Bone marrow (tissue), 2 donors: ENCODE measurements at places on chromosomes 1 and 21.

DNA sequence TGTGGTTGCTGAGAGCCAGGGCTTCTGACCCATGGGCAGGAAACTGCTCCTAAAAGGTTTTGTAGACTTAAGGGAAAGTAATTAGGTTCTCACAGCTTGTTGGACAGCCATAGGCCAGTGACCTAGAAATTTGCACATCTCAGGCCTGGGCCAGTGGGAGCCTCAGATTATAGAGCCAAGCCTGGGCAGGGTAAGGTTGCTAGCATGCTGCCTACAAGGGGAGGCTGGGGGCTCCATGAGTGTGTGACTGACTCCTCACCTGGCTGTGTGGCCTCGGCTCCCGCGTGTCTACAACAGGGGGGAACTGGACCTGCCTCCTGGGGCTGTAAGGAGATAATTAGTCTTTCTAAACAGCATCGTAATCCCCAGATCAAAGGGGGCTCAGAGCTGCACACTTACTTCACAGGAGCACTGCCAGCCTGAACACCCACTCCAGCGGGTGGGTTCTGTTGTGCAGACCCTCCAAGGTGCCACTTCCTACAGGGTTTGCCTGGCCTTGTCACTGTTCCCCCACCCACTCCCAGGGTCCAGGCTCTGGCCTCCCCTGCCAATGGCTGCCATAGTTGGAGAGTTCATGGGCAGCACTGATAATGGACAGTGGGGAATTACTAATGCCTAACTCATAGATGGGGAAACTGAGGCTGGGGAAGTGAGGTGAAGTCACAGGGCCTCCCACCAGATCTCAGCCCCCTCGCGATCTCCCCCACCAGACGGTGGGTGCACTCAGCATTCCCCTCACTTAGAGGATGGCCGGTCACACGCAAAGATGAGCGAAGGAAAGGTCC, 230.4 kb upstream of the TMEM51 start:
- no peak for DNase-seq

DNA sequence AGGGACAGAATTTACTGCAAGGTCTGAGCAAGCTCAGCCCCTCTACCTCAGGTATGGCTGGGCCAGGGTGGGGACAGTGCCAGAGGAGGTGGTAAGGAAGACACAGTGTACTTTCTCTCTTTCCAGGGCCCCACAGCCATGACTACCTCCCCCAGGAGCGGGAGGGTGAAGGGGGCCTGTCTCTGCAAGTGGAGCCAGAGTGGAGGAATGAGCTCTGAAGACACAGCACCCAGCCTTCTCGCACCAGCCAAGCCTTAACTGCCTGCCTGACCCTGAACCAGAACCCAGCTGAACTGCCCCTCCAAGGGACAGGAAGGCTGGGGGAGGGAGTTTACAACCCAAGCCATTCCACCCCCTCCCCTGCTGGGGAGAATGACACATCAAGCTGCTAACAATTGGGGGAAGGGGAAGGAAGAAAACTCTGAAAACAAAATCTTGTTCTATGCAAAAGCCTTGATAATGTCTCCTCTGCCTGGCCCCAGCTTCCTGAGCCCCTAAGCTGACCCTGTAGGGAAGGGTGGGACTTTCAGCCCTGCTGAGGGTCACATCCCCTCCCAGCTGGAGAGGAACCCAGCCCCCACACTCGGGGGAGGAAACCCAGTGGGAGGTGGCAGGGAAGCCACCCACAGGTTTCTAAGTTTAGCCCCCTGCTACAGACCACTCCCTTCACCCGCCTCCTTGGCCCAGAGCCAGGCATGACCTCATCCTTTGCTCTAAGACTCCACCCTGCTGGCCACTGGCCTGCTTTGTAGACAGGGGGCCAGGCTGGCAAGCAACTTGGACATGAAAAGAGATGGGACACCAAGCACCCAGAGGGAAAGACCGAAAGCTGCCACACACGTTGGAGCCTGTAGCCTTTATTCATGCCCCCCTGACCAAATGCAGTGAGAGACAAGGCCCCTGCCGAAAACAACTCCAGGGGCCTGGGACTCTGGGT, 6.4 kb downstream of the RHOC start:
- DNase-seq: peak; percentile 98

- DNase-seq: no peak
Observed at GRCh38 chr1:218945050-218945449, 228.6 kb upstream of the LYPLAL1 start.

- DNase-seq: no peak
Observed at GRCh38 chr21:33945652-33946270, 30.2 kb upstream of the ATP5PO start.

GRCh38 chr1:118200836-118201235, 15.8 kb upstream of the SPAG17 start:
- DNase-seq: no peak

- no peak for DNase-seq
Observed at GRCh38 chr1:201212461-201213055, 21.9 kb downstream of the IGFN1 start.

- no peak for DNase-seq
Observed at GRCh38 chr1:181104042-181104789, 15.7 kb downstream of the IER5 start.

DNA sequence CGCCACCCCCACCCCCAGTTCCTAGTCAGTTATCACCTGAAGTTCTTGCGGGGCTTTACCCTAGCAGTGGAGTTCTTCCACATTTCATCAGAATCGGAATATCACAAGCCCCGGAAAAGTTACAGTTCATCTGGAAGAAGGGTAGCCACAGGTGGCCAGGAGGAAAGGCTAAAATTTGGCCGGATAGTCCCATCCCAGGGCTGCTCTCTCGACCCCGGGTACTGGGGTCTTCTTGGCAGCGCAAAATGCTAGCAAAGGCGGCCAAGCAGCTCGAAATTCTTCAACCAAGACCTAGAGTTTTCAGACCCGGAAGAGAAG, 7.9 kb downstream of the HLX start:
- no peak for DNase-seq

DNA sequence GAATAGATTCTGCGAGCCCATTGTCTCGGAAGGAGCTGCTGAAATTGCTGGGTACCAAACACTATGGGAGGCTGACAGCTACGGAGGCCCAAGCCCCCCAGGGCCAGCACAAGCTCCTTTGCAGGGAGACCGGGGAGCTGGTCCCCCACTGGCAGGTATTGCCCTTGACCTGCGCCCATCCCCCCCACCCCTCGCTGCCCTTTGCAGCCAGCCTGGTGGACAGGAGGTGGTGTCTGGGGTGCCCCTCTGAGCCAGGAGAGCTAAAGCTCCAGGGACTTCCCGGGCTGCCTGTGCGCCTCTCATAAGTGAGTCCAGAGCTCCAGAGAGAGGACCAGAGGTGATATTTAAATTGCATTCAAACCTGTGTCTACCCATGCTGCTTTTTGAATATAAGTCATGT, 5.4 kb downstream of the SERTAD4 start:
- no peak for DNase-seq

DNA sequence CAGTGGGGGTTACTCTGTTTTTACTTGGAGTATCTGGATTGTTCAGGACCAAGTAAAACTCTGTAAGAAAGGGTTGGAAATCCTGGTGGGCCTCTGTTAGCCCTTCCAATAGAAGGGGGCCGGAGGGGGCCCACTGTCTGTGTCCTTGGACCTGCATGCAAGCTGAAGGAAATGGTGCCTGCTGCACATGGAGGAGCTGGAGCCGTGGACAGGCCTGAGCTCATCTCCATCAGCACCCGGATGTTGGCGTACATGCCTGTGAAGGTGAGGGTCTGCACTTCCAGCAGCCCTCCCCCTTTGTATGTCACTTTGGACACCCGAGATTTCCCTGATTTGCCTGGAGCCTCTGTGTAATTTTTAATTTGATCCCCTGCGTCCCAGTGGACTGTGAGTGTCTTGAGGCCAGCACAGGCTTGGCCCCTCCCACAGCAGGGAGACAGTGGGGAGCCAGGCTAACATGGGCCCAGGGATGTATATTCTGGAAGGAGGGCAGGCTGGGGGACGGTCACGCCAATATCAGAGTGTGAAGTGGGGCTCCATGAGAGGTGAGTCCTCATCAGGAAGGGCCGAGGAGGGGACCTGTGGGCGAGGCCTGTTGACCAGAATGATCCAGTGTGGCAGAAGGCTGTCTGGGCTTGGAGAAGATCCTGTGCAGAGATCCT, 16.8 kb downstream of the GALNT2 start:
- no peak for DNase-seq

- peak; percentile 52 for DNase-seq
Observed at GRCh38 chr1:234978397-234979295, 150.0 kb downstream of the TOMM20 start.

DNA sequence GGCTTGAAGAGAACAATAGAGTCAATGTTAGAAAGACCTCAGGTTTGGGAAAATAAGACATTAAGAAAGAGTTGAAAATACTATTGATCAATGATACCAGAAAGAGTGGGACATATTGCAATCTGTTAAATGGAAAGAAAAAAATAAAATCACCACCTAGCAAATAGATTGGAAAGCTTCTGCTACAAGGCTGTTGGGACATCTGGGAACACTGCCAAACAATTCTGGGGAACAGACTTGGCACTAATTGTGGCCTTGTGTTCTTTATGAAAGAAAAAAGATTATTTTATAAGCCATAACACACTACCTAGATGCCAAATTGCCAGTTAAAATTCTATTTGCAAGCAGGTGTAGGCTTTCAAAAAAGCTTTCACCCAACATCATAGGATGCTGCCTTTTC, 137.8 kb downstream of the TSEN15 start:
- DNase-seq: no peak

DNA sequence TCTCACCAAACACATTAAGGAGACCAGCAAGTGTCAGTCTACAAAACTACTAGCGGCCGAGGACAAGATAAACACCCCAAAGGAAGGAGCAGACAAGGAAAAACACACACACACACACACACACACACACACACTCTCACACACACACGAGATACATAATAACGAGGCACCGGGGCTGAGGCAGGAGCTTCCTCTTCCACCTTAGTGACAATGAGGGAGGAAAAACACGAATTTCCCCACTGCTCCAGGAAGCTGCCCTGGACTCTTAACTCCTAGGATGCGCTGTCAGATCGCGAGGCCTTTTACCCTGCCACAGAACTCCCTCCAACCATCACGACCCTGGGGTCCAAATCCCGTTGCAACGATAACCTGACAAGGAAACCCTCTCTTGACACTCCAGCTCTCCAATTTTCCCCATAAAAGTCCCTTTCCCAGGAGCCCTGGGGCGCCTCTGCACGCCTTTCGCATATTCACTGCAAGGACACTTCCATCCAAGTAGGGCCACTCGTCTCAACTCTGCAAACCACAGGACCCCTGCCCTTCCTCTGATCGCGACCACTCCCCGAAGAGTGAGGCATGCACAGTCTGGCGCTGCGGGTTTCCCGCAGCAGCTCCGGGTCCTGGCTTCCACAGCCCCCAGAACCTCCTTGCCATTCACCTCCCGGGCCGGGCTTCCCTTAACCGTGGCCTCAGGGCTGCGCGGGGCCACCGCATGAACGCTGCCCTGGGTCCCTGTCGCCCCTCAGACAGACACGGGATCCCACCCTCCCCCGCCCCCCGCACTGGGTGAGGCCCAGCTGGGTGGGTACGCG, 581 bp downstream of the ETV3 start:
- no peak for DNase-seq

DNA sequence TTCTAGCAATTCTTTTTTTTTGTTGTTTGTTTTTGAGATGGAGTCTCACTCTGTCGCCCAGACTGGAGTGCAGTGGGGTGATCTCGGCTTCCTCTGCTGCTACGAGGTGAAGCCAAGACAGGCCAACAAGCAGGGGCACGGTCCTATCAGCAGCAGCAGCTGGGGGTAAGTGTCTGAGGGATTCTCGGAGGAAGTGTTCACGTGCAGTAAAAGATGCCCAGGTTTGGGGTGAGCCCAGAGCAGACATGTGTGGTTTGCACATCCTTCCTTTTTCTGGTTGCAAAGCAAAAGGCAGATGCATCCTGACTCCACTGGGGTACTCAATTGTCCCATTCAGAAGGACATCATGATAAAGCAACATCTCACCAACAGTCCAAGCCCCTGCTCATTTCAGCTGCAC, 27.7 kb downstream of the PIGP start:
- no peak for DNase-seq

DNA sequence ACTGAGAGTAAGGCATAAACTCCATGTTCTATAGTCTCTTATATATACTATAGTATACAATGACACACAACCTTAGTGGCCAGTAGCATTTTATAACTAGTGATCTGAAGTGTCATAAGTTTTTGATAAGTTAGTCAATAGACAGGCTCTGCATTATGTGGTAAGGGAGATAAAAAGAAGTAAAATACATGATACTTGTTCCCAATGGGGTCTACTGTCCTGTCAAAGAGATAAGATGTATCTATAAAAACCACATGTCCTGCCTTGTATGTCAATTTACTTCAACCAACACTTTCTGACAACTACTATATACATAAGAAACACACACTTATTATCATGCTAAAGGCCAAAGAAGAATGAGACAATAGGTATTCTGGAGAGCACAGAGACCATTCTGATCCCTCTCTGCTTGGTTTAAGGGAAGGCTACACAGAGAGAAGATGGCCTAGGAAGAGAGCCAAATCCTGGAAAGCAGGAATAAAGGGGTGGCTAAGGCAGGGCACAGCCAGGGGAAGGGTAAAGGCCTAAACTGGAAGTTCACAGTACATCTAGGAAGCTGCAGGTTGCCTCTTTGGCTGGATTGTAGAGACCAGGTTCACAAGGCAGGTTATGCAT, 91.4 kb downstream of the LYST start:
- DNase-seq: no peak

GRCh38 chr1:42739753-42740700, at the start of gene CLDN19:
Gene CLDN19, minus strand, starts transcription at chr1:42740236. Its CDS starts 173 bp downstream, at chr1:42740063.
- no peak for DNase-seq

DNA sequence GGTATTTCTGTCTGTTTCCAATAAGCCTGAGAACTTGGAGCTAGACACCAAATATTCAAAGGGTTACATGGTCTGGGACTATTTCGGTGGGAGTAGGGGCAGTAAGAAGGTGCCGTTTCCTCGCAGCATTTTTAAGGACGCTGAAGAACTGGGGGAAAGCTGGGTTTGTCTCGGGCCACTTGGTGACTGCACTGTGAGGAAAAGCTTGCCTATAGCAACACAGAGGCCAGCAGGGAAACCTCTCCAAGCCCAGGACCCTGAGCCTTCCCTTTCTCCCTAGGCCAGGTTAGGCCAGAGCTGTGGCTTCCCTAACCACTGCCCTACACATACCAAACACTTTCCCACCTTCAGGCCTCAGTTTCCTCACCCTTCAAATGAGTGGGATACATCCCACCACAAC, 3.3 kb downstream of the GLIS1 start:
- DNase-seq: no peak

GRCh38 chr1:27678747-27679146, 6.8 kb upstream of the IFI6 start:
- DNase-seq: no peak

GRCh38 chr1:103960045-103960444, 210.3 kb downstream of the AMY1C start:
- DNase-seq: no peak

DNA sequence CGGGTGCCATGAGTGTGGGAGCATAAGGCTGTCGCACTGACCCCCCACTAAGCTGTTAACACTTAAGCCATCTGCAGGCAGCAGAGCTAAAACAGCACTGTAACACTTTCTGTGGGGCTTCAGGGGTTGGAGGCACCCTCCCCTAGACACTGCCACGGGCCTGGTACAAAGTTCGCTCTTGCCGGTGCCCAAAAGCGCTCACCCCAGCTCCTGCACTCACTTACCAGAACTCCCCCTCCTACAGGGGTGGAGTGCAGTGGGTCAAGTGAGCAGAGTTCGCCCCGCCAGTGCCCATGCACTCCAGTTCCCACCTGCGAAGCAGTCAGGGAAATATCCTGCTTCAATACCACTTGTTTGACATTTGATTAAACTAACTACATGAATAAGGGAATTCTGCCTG, 46.3 kb upstream of the CFAP298 start:
- no peak for DNase-seq

- DNase-seq: no peak
Observed at GRCh38 chr1:3541465-3541864, 69.8 kb downstream of the MEGF6 start.

GRCh38 chr1:43315963-43316737, 15.4 kb downstream of the TIE1 start:
- no peak for DNase-seq
